ENCODE measurements at places on chromosomes 1 and 21. TPM values are rescaled to one million over a fixed set of nuclear protein-coding genes. Genes with fewer than 3 reads are reported as not detected.

C1QB gene
- total RNA-seq: 92.9 TPM

DNA sequence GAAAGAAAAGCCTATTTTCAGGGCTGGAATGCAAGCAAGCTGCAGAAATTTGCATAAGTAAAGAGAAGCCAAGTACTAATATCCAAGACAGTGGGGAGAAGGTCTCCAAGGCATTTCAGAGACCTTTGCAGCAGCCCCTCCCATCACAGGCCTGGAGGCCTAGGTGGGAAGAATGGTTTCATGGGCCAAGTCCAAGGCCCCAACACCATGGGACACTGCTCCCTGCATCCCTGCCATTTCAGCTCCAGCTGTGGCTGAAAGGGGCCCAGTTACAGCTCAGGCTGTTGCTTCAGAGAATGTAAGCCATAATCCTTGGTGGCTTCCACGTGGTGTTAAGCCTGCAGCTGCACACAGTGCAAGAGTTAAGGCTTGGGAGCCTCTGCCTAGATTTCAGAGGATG lies 16.9 kb upstream of the COL6A1 start:
- no peak for DNase-seq

DNA sequence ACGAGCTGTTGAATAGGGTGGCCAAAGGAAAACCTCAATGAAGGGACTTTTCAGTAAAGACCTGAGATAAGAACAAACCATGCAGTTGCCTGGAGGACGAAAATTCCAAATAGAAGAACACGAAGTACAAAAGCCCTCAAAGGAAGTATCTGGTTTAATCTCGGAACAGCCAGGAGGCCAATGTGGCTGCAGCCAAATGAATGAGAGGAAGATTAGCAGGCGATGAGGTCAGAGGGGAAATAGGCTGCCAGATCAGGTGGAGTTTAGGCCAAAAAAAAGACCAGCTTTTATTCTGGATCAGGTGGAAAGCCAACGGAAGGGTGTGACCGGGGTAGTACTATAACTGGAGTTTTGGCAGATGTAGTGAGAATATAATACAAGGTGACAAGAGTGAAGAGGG lies 43.7 kb downstream of the SRSF11 start:
- no peak for DNase-seq

- no peak for DNase-seq
Measured at GRCh38 chr1:193729429-193729828, 543.0 kb upstream of the B3GALT2 start.

GUCA2A gene
- not detected for total RNA-seq

DNA sequence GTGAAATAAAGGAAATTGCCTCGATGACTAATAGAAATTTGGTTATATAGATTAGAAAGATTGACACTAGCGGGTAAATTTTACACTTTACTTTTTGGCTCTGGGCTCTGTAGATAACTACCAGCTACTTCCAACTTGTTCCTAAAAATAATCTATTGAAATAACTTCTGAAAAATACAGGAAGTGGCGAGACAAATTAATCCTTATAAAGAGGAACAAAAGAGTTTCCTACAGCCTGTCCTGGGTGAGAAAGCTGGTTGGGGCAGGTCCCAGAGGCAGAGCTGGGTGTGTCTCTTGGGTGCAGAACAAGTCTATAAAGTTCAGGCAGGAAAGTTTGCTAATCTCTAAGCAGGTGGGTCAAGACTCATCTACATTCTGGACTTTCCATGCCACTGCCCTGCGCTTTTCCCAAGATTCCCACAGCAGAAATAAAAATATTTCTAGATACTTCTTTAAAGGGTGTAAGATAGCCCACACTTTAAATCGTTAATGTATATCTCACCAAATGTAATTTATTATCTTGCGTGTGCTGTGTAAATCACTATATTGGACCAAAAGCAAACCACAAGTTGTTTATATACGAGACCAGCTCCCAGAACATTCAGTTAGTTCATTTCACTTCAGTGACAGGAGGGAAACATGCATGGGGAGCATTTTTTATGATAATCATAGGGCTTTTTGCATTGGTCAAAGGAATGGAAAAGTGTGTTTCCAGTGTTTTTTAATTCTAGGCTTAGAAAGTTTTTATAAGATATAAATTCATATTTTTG lies 70.1 kb upstream of the NRIP1 start:
- no peak for DNase-seq

- no peak for DNase-seq
Measured at GRCh38 chr1:192974701-192975100, 84.5 kb downstream of the UCHL5 start.

DNA sequence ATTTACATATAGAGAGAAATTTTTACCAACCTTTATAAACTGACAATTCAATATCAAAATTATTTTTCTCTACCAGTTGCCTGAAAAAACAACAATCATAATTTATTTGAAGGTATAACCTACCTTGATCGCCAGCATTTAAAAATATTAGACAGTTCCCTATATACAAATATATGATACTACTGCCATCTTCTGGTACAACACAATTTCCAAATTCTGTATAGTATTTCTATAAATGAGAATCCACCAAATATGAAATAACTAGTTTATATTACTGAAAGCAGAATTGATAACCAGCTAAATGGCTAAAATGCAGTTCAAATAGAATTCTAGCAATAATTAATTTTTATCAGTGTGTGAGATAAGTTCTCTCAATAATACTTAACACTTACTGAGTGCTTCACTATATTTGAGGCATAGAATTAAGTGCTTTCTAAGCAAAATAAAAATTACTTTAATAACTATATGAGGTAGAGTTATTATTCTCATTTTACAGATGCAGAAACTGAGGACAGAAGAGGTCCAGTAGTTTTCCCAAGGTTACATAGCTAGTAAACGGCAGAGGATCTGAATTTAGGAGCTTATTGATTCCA lies 75.6 kb downstream of the PIGK start:
- no peak for DNase-seq

TIE1 gene
- total RNA-seq: 21.4 TPM

GRCh38 chr1:207849016-207849415 lies 61.9 kb downstream of the CD34 start:
- no peak for DNase-seq

GBP1 gene
- total RNA-seq: 39.3 TPM

KMO gene
- 0.18 TPM for total RNA-seq

CRYBG2 gene
- 25.2 TPM for total RNA-seq

DNA sequence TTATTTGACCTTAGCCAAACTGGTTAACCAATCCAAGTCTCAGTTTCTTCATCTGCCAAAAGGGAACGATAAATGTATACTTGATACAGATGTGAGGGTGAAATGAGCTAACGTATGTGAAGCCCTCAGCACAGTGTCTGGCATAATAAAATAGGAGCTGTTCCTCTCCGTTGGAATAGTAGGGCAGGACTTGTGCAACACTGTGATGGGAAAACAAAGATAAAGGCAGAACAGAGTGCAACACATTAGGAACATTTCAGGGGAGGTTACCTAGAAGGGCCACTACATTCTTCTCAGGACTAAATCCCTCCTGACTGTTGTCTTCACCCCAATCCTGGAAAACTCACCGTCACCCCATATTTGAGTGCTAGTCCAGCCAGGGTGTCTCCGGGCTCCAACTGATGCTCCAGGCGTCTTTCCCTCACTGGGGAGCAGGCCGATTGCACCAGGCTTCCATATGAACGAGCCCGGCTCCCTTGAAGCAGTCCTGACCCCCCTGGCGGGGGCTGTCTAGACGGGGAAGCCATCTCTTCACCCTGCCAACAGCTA lies 896 bp downstream of the LYSMD1 start:
- no peak for DNase-seq

GRCh38 chr1:69673321-69673720 lies 105.6 kb downstream of the LRRC7 start:
- DNase-seq: no peak
